Activated naive CD8-positive, alpha-beta T cell treated with anti-CD3 and anti-CD28 coated beads, Interleukin-2, amount 10 ng/mL, durations not matched to agents 7 days and 5 days (primary cell): ENCODE measurements at places on chromosomes 7 and 10. TPM values are rescaled to one million over a fixed set of nuclear protein-coding genes. Genes with fewer than 3 reads are reported as not detected.
A peak's percentile ranks its signal among the peaks of the same experiment; 100 is the strongest.

DNA sequence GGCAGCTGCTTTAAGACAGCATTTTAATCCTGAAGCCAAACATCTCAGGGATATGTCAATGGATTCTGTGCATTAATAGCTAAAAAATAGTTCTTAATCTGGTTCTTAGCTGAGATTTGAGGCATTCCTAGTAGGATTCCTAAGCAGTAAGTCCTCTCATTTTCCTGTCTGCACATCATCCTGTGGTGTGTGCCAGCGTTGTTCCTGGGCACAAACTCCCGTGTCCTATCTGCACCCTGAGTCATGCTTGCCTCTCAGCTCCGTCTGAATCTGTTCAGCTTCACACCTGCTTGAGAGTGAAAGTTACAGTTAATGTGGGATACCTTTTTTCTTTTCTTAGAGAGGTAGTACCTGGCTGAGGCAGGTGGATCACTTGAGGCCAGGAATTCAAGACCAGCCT is 19.5 kb downstream of the BAG3 start:
- H3K4me1 ChIP-seq = peaks cover 5% of the 10 kb centered on the region
- H3K27ac ChIP-seq = no peak overlapping the region
- H3K27me3 ChIP-seq = no peaks in the 10 kb centered on the region
- no peak overlapping the region for H3K4me3 ChIP-seq
- H3K36me3 ChIP-seq = peaks cover 10% of the 10 kb centered on the region

GRCh38 chr7:22447762-22448161 is 52.2 kb downstream of the STEAP1B start:
- H3K27me3 ChIP-seq = peaks cover 28% of the 10 kb centered on the region
- no peaks in the 10 kb centered on the region for H3K36me3 ChIP-seq
- peaks cover 10% of the 10 kb centered on the region for H3K4me1 ChIP-seq
- DNase-seq = no peak
- H3K4me3 ChIP-seq = no peak overlapping the region

DNA sequence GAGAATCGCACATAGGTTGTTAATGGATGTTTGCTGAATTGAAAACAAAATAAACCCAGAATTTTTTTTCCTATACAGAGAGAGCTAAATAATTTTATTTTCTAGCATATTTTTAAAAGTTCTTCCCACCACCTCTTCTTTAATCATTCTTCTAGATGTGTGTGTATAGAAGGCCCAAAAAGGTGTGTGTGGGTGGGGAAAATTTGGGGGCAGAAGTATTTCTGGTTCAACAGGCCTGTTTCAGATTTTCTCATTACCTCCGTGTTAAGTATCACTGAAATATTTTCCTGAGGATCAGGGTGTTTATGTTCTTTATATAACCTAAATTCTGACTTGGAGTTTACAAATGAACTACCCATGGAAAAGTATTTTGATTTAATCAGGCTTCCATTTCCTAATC is 144.2 kb upstream of the ZNF804B start:
- H3K27ac ChIP-seq = no peak overlapping the region
- no peaks in the 10 kb centered on the region for H3K36me3 ChIP-seq
- DNase-seq = no peak
- H3K4me1 ChIP-seq = no peaks in the 10 kb centered on the region
- no peak overlapping the region for H3K4me3 ChIP-seq

DNA sequence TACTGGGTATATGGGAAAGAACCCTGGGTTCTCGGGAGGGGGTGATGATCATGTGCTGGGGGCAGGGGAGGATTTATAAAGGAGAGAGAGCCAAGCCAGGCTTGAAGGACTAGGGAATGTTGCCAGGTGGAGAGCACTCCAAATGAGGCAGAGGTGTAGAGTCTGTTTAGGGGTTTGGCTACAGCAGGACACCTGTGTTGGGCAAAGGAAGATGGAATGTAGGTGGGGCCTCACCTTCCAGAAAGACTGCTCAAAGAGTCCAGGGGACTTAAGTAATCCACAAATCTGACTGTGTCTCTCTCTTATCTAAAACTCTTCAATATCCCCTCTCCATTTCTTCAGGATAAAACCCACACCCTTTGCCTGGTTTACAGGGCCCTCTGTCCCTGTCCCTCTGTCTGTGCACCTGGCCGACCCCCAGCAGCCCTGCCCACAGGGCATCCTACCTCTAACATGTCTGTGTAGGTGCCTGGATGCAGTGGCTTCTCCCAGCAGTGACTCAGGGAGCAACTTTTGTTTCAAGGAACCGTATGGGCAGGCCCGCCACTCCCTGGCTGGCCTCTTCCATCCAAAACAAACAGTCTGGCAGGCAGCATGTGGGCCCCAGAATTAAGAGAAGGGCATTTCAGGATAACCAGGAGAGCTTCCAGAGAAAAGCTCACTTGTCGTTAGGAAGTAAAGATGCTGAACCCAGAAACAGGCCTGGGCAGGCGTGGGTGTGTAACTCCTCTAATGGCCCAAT is 10.6 kb upstream of the PLEKHA1 start:
- no peak overlapping the region for H3K27ac ChIP-seq
- no peaks in the 10 kb centered on the region for H3K36me3 ChIP-seq
- peaks cover 4% of the 10 kb centered on the region for H3K27me3 ChIP-seq
- no peak for DNase-seq
- no peak overlapping the region for H3K4me3 ChIP-seq
- H3K4me1 ChIP-seq = peaks cover 5% of the 10 kb centered on the region

- no peak for DNase-seq
- H3K36me3 ChIP-seq = no peaks in the 10 kb centered on the region
- H3K4me3 ChIP-seq = no peak overlapping the region
- H3K4me1 ChIP-seq = no peaks in the 10 kb centered on the region
- H3K27ac ChIP-seq = no peak overlapping the region
- no peaks in the 10 kb centered on the region for H3K27me3 ChIP-seq
These were observed 44.4 kb downstream of the SPDYE5 start for GRCh38 chr7:75536491-75536890.

DNA sequence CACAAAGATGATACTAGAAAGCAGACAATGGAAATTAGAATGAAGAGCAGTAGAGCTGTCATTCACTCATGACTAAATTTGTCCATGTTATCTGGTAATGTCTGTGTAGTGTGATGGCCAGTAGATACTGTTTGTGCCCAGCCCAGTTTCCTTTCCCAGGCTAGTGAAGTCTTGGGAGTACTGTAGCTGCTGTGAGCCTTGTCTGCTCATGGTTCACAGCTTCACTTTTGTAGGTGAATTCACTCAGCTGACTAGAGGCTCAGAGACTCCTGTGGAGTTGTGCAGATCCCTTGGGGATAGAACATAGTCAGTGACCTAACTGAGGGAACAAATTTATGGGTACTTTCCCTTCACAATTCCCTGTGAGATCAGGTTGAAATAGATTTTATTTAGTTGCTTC is 572.5 kb downstream of the ARL4A start:
- H3K4me3 ChIP-seq = no peak overlapping the region
- H3K27me3 ChIP-seq = no peaks in the 10 kb centered on the region
- no peak for DNase-seq
- no peak overlapping the region for H3K27ac ChIP-seq
- H3K36me3 ChIP-seq = no peaks in the 10 kb centered on the region

DNA sequence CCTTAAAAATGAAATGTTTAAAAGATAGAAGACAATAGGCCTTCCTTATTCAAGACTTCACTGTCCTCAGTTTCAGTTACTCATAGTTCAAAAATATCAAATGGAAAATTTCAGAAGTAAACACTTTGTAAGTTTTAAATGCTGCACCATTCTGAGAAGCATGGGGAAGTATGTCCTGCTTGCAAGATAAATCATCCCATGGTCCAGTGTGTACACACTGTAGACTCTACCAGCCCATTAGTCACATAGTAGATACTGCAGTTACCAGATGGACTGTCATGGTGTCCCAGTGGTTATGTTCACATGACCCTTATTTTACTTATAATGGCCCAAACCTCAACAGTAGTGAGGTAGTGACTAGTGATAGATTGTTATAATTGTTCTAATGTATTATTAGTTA is 69.5 kb downstream of the PTPN12 start:
- no peak overlapping the region for H3K4me3 ChIP-seq
- H3K27ac ChIP-seq = no peak overlapping the region
- DNase-seq = no peak
- H3K27me3 ChIP-seq = no peaks in the 10 kb centered on the region
- peaks cover 2% of the 10 kb centered on the region for H3K36me3 ChIP-seq
- H3K4me1 ChIP-seq = no peaks in the 10 kb centered on the region

GRCh38 chr7:129095258-129095657 is 40.3 kb upstream of the TNPO3 start:
- no peaks in the 10 kb centered on the region for H3K36me3 ChIP-seq
- peaks cover 19% of the 10 kb centered on the region for H3K4me1 ChIP-seq
- H3K27ac ChIP-seq = peak overlapping the region; percentile 62
- peak; percentile 34 for DNase-seq
- peak overlapping the region; percentile 59 for H3K4me3 ChIP-seq
- H3K27me3 ChIP-seq = peaks cover 4% of the 10 kb centered on the region

GRCh38 chr7:84207025-84207424 is 12.4 kb upstream of the SEMA3A start:
- H3K36me3 ChIP-seq = no peaks in the 10 kb centered on the region
- H3K27ac ChIP-seq = no peak overlapping the region
- H3K4me1 ChIP-seq = no peaks in the 10 kb centered on the region

GRCh38 chr7:120412139-120413050 is 139.4 kb downstream of the KCND2 start:
- DNase-seq = no peak
- H3K27ac ChIP-seq = no peak overlapping the region
- no peaks in the 10 kb centered on the region for H3K27me3 ChIP-seq
- no peak overlapping the region for H3K4me3 ChIP-seq
- no peaks in the 10 kb centered on the region for H3K4me1 ChIP-seq
- H3K36me3 ChIP-seq = no peaks in the 10 kb centered on the region

The PIP gene
- total RNA-seq = not detected

DNA sequence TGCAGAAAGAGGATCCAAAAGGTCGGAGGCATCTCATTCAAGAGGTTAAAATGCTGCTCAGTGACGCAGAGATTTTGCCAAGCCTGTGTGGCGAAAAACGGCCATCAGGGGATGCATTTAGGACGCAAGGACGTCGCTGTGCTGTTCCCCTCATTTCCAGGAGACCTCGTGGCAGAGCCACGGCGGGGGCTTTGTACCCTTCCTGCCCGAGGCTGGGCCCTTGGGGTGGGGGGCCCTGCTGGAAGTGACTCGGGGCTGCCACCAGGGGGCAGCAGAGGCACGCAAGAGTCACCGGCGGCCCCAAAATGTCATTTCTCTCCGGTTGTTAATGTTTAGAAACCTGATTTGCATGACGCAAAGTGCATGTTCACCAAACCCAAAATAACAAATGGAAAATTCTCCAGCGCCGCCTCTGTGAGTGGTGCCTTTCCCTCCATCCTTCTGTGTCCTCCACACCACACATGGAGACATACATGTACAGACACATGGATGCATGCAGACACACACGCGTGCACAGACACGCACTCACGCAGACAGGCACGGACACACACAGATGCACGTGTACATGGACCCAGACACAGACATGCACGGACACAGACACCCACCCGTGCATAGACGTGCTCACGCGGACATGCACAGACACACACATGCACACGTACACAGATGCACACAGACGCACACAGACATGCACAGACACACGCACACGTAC is 51.0 kb upstream of the NKX6-2 start:
- H3K36me3 ChIP-seq = no peaks in the 10 kb centered on the region
- DNase-seq = peak; percentile 64
- no peak overlapping the region for H3K4me3 ChIP-seq

DNA sequence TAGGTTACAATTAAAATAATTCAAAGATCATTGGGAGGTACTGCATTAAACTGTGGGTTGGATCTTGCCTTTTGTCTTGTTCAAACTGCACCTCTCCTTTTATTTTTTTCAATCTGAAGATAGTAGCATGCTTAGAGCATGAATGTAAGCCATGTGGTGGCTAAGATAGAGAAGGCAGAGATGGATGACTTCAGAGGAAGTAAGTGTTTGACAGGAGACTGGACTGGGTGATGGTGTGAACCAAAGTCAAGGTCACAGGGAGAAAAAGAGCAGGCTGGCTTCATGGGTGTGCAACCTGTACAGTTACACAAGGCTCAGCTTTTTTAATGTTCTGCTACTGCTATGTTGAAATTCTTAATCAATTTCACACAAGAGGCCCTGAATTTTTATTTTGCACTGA is 85.6 kb downstream of the ZEB1 start:
- peaks cover 26% of the 10 kb centered on the region for H3K36me3 ChIP-seq
- H3K4me1 ChIP-seq = peaks cover 12% of the 10 kb centered on the region
- no peak overlapping the region for H3K4me3 ChIP-seq
- H3K27ac ChIP-seq = no peak overlapping the region
- no peak for DNase-seq
- no peaks in the 10 kb centered on the region for H3K27me3 ChIP-seq

DNA sequence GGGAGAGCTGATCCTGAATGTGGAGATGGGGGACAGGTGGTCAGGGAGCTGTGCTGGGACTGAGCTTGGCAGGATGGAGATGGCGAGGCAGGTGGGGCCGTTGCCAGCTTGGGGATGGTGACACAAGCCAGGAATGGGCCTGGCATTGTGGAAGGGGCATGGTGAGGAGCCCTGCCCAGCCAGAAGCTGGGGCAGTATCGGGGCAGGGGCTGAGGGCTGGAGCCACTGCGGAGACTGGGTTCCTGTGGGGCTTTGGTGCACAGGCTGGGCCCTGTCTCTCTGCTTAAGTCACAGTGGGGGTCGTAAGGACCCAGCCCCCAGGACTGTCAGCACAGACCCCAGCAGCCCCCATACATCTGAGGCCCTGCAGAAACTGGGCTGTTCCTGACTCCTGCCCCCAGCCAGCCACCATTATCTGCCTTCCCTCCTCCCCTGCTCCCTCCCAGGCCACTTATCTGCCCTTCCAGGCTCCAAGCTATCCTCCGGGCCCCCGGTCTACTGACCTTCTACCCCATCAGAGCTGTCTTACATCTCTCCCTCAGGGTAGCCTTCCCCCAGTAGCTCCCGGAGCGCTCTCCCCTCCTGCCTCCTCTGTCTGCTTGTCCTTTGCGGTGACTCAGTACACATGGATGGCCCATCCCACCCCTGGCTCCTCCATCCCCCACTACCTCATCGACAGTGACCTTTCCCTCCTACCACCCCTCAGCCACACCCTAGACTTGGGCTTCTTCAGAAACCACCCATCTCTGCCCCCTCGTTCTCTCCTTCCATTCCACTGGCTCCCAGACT is 44.2 kb downstream of the PPIF start:
- no peak overlapping the region for H3K4me3 ChIP-seq
- DNase-seq = peak; percentile 20
- H3K27ac ChIP-seq = no peak overlapping the region
- H3K36me3 ChIP-seq = no peaks in the 10 kb centered on the region

DNA sequence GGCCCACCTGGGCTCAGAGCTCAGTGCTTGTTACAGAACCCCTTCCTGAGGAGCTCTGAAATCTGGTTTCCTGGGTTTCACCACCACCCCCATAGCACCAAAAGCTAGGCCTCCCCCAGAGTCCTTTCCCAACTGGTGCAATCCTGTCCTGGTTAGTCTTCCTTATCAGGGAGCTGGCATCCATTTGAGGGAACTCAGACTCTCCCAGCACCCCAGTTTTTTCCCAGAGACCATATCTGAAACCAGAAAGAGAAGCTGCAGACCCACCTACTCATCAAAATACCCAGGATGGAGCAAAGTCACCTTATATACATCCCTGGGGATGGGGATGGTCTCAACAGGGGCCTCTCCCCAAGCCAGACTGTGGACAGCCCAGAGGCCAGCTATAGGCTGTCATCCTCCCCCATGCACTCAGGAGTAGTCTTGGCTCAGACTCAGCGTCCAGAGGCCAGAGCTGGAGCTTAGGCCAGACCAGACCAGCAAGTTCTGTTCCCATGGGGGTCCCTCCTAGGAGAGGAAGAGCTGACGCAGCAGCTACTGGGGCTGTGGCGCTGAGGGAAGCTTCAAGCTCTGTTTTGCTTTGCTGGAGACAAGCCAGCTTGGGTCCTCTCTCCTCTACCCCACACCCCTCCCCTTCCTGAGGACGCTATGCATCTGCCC is 3.0 kb downstream of the TBATA start:
- no peaks in the 10 kb centered on the region for H3K36me3 ChIP-seq
- H3K27ac ChIP-seq = no peak overlapping the region
- no peak for DNase-seq
- H3K27me3 ChIP-seq = peaks cover 8% of the 10 kb centered on the region

The PRKCQ gene
- total RNA-seq = 61.2 TPM
